ENCODE measurements at places on chromosomes 16 and 17.

DNA sequence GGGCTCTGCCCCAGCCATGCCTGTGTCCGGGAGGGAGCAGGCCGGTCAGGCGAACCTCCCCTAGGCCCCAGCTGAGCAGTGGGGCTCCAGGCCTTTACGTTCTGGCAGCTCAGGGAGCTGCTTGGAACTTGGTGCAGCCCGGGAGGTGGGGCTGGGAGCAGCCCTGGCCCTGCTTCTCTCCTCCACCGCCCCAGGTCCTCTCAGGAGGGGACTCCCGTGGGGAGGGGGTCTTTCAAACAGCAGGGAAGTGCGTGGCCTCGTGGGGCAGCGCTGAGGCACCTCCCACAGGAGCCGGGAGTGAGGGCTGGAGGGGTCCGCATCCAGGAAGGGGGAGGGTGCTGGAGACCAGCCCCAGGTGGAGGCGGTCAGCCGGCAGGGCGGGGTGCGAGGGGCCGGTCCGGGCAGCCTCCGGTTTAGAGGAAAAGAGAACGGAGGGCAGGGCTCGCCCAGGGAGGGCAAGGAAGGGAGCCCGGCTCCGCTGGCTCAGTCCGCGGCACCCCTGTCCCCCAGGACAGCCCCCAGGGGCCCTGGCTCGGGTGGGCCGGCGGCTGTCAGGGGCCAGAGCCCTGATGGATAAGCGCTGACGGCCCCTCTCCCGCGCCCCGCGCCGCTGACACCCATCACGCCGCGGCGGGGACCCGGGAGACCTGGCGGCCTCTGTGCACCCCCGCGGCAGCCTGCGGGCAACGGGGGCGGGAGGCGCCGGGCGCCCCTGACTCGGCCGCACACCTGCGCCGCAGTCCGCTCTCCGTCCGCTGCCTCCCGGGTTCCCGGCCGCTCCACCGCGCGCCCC, 587 bp upstream of the PRR35 start:
- no peak for DNase-seq

- no peak for DNase-seq
These were observed 5.1 kb downstream of the BAHCC1 start for GRCh38 chr17:81400154-81400977.

DNA sequence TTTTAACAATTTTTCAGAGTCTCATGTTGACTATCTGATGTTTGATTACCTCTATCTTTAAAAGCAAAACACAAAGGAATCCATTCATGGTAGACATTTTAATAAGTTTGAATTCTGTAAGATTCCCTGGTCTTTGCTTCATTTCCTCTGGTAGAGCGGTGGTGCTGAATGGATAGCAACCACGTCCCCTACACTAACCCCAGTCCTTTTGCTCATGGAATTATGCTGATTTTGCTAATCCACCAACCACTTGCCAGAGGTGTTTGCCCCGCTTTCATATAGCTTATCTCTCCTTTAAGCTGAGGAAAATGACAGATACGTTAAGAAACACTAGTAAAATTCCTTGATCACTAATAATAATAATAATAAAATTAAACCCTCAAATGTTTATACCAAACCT, 9.5 kb downstream of the KCNJ16 start:
- no peak for DNase-seq

DNA sequence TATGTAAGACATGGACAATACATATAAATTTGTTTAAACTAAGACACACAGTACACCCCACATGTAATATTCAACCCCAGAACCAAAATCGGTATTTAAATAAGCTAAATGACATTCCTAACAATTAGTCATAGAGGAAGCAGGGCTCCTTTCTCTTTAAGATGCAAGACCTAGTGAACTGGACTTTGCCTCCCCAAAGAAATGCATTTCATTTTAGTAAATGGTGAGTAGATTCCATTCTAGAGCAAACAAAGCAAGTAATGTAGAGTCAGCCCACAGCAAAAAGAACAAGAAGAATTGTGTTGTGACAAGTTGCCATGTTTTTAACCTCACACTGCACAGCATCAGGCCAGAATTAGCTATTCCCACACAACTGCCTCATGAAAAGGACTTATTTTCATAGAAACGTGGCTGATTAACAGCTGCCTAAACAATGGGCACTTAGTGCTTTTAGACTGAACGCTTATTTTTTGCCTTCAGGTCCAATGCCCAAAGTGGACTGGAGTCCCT, 14.4 kb downstream of the DNAJC7 start:
- DNase-seq, result no peak

- DNase-seq, result peak; percentile 92
These were observed at the start of gene ZFP90 for GRCh38 chr16:68538880-68539701. ZFP90 (plus strand) TSS chr16:68539291; CDS start chr16:68539793, 502 bp downstream.

GRCh38 chr17:31413874-31414549, 22.5 kb downstream of the RAB11FIP4 start:
- DNase-seq, result no peak

DNA sequence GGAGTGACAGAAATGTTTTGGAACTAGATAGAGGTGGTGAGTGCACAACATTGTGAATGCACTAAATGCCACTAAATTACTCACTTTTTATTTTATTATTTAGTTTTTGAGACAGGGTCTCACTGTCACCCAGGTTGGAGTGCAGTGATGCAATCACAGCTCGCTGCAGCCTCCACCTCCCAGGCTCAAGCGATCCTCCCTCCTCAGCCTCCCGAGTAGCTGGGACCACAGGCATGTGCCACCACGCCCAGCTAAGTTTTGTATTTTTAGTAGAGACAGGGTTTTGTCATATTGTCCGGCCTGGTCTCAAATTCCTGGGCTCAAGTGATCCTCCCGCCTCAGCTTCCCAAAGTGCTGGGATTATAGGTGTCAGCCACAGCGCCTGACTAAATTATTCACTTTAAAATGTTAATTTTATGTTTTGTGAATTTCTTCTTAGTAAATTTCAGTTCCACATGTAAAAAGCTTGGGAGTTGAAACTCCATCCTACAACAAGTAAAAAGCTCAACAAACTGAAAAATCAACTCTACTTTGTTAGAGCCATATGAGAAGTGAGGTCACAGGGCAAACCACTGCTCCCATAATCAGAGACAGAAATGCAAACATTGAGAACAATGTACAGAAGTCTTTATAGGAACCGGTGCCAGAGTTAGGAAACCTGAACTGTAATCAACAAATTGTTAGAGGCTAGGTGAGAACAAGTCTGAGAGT, 13.8 kb upstream of the SLC5A10 start:
- DNase-seq, result no peak

GRCh38 chr17:62732125-62732524, 76.0 kb downstream of the MARCHF10 start:
- no peak for DNase-seq

Data from NCI-H1092 treated with DMSO at 0.1 percent for 48 hours (cell line).